NCI-H2171 (cell line): ENCODE measurements at places on chromosomes 2 and 18.

- no peak for DNase-seq
Observed at GRCh38 chr18:46155641-46156051, 51.5 kb downstream of the HAUS1 start.

DNA sequence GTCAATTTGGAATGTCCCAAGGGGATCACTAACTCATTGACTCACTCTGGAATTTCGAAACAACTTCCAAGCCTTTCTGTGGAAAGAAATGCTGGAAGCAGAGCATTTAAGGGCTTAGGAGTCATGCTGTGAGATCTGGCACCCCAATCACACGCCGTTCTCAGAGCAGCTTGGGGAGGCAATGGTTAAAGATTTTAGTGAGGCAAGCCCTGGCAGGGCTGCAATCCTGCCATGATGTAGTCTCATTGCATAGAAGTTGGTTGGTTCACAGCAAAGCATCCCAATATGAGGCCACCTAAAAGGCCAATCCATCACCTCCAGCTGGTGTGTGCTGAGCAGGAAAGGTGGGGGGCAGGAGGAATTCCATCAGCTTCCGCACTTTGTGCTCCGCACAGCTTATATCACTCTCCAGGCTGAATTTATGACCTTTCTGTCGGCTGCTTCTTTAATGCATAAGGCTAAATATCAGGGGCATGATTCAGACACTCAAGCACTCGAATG is 1043.9 kb upstream of the POU3F3 start:
- no peak for DNase-seq

GRCh38 chr18:39675906-39676305 is 2110.3 kb upstream of the CELF4 start:
- no peak for DNase-seq

- DNase-seq: no peak
Observed at GRCh38 chr2:176935543-176936102, 277.0 kb upstream of the HNRNPA3 start.

DNA sequence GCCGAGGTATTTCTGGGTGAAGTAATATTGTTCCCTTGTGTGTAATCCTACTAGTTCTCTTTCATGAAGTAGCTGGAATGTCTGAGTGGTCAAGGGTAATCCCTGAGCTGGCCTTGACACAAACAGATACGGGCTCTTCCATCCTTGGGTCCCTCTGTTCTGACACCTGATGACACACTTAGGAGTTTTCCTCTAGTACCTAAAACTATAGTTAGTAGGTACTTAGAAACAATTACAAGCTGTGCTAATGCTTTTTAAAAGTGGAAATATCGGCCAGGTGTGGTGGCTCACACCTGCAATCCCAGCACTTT is 59.2 kb upstream of the IL1R1 start:
- no peak for DNase-seq

DNA sequence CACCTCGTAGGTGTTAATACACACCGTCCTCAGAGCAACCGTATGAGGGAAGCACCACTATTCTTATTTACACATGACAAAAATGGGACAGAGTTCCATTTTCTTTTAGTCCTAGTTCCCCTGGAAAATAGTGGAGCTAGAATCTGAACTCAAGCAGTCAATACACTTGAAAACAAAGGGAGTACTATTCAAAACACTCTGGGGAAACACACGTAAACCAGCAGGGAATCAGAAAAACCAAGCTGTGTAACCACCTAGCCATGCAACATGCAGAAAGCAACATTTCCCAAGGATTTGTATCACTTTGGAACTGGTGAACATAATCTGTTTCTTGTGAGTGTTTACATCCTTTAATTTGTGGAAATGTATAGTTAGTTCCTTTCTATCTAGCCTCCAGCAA is 208.2 kb downstream of the UBE2E3 start:
- no peak for DNase-seq

- no peak for DNase-seq
Observed at GRCh38 chr2:217805668-217806481, 196.9 kb downstream of the TNS1 start.

GRCh38 chr2:159106109-159106508 is 137.7 kb downstream of the TANC1 start:
- no peak for DNase-seq

GRCh38 chr2:134440336-134440909 is 186.6 kb downstream of the MGAT5 start:
- DNase-seq: no peak

GRCh38 chr18:5058768-5059695 is 138.0 kb downstream of the AKAIN1 start:
- DNase-seq: peak; percentile 77
